ENCODE measurements at places on chromosomes 2 and 18.

- no peak for DNase-seq
Measured at GRCh38 chr18:56391931-56392590, 246.3 kb downstream of the TXNL1 start.

- no peak for DNase-seq
Measured at GRCh38 chr18:47174545-47175116, 1.5 kb downstream of the IER3IP1 start.

- DNase-seq = no peak
Measured at GRCh38 chr18:13451661-13452387, 233.3 kb downstream of the LDLRAD4 start.

- peak; percentile 18 for DNase-seq
Measured at GRCh38 chr2:171160956-171161740, 455 bp upstream of the TLK1 start.

GRCh38 chr18:2330764-2331163 lies 240.5 kb downstream of the METTL4 start:
- DNase-seq = no peak

DNA sequence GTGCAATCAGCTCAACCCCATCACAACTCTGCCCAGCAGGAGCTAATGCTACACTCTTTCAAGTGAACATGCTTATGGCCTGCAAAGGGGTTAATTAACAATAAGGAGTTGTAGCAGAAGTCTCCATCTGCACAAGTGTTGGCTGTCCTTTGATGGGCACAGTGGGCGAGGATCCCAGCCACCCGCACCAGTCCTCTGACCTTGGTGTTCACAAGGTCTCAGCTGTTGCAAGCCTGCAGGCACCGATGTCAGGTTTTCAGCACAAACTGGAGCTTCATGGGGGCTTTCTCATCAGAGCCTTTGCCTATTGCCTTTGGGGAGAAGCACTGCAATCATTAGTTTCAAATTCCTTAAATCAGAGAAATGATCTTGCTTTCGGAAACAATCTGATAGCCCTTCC lies 60.9 kb upstream of the TMEM178A start:
- DNase-seq = no peak

GRCh38 chr2:145079641-145080040 lies 559.7 kb upstream of the ZEB2 start:
- DNase-seq = no peak

DNA sequence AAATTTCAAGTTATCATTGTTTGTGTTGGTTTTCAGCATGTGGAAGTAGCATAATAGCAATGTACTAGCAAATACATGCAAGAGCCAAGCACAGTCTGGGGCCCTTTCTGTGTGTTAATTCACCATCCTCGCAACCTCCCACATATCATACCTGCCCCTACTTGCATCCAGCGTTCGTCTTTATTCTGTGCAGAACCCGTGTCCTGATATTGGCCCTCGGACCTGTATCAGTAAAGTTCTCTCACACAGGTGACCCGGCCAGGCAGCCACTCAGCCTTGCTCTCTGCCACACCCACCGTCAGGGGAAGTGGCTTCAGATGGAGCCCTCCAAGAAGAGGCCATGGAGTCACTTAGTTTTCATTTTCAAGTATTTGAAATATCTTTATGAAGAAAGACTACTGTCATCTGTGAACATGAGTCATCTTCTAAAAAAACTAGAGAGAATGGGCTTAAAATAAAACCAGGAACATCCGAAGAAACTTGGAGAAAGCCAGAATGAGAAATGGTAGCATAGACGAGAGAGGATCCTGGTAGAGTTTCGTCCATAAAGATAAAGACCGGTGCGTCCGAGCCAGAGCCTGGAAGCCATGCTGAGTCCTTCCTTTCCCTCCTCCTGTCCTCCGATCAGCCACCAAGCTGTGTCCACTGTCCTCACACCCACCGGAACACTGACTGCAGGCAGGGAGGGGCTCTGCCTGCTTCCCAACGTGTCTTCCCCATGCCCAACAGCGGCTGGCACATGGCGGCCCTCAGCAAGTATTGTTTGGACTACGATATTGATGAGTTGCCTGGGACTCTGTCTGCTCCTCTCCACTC lies 57.3 kb upstream of the RPL31 start:
- DNase-seq = no peak

DNA sequence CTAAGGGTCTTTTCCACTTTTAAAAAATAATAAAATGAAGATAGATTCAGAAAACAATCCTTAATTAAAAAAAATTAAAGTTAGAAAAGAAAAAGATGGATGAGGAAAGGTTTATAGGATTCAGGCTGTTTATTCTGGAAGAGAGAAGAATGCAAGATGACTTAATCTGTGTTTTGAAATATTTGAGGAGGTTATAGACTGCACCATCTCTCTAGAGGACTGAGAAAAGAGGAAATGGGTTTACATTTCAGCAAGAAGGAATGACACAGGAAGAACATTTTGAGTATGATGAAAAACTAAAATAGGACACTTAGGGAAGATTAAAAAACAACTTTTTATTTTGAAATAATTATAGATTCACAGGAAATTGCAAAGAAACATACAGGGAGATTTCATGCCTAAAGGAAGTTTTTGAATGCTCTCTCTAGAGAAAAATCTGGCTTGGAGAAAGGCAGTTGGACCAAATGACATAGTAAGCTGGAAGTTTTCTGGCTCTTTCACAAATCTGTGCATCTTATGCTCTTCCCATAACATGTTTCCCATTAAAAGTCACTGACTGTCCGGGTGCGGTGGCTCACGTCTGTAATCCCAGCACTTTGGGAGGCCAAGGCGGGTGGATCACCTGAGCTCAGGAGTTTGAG lies 75.0 kb downstream of the CERS6 start:
- DNase-seq = no peak

GRCh38 chr2:166803373-166804000 lies 84.8 kb upstream of the XIRP2 start:
- no peak for DNase-seq

DNA sequence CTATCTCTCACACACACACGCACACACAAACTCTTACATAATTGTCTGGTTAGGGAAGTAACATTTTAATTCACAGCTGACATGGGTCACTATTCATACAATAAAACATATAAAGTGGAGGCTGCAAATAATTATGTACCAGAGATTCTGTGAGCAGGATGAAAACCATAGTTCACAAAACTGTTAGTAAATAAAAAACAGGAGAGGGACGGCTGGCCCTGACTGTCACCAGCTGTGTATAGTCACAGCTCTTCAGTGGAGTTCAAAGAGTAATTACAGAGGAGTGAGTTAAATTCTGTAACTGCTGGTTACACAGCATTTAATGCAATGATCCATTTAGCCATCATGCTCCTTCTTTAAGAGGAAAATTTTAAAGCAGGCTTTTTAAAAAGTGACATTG lies 76.9 kb downstream of the NRXN1 start:
- no peak for DNase-seq

- DNase-seq = no peak
Measured at GRCh38 chr2:43751476-43751990, 22.3 kb upstream of the DYNC2LI1 start.

- DNase-seq = no peak
Measured at GRCh38 chr18:23995180-23995579, 19.4 kb upstream of the TTC39C start.

DNA sequence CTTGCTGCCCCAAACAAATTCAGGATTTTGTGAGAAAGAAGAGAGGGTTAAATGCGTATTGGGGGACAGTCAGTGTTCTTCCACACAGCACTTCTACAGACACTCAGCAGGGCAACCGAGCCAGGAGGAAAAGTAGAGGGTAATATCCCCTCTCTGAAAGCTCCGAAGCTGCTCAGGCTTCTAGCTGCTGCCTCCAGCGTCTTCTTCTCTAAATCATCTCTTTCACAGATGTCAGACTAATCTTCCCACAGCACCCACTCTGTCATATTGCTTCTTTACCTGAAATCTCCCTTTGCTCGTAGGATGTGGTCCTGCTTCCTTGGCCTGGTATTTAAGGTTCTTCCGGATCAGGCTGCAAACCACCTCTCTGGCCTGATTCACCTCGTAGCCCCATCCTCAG lies 117.6 kb upstream of the HAAO start:
- DNase-seq = no peak

- DNase-seq = no peak
Measured at GRCh38 chr2:69279211-69279610, 107.8 kb downstream of the GFPT1 start.

DNA sequence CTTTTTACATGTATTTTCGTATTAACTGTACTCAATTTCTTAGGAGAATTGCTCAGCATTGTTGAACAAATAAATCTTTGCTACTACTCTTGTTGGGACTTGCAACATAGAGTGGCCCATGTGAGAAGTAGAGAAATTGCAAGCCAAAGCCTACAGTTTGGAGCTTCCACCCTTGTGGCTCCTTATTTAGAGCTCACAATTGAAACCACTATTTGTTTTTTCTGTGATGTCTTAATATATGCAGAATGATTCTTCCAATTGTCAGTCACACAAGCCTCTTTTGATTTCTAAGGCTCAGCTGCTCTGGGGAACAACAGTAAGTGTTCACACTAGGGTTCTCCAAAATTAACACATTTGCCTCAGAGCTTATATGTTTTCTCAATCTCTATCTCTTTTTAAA lies 60.2 kb upstream of the GALNT13 start:
- no peak for DNase-seq

DNA sequence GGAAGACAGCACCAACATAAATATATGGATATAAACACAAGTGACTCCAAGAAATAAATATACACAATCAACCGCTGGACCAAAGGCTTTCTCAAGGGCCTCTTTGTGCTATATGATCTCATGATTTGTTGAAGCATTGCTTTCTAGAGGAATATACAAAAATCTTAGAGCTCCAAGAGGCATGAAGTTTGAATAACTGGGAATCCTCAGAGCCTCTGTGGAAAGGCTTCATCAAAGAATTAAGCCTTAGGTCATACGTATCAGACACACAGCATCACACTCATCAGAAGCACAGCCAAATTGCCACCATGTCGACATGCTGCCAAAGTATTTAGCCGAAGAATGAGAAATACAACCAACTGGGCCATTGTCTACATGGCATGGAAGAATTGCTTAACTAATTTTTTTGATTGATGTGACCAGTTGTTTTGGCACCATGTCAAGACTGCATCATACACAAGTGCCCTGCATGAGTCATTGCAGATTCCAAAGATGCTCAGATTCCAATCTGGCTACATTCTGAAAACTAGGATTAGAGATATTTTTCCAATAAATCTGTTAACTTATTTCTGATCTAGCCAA lies 860.6 kb upstream of the ZEB2 start:
- peak; percentile 12 for DNase-seq

DNA sequence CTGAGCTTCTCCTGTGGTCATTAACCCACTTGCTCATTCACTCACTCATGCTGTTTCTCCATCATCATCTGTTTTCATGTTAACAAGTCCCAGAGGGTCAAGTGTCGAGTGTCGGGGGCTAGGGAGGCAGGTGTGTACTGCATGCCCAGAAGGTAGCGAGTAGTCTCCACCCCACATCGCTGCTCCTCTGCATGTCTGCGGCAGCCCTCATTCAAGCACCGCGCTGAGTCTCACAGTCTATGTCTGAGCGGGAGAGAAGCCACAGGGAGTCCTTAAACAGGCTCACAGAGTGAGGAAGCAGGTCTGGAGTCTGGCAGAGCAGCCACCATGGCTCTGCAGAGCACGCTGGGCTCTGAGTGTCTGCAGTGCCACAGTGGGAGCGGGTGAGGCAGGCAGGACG lies 121.3 kb upstream of the IL1R2 start:
- DNase-seq = no peak

DNA sequence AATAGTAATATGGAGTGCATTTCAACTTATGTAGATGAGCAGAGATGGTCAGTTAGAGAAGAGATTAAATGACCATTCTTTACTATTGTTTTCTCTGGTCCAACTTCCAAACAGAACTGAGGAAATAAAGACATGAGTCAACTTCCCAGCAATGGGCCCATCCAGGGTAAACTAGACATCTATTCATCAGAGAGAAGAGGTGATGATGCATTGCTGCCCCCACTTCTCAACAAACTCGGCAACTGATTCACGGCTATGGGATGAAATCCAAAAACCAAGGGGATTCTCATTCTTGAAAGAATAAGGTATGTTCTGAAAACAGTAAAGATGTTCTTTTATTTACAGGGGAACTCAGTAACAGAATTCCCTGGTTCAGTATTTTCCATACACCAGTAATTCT lies 190.7 kb downstream of the RDH14 start:
- DNase-seq = no peak

- DNase-seq = no peak
Measured at GRCh38 chr18:59570796-59571195, 126.4 kb downstream of the CCBE1 start.
